Lung (tissue), 17 donors: ENCODE measurements at places on chromosomes 16 and 17. TPM values are rescaled to one million over a fixed set of nuclear protein-coding genes. Genes with fewer than 3 reads are reported as not detected.

GLOD4 gene
- 60.3 TPM for total RNA-seq

CNTNAP1 gene
- total RNA-seq: 9.9 TPM

TP53TG3F gene
- not detected for total RNA-seq

SEPTIN12 gene
- total RNA-seq: not detected

STXBP4 gene
- total RNA-seq: 13.9 TPM

PIGW gene
- 15.4 TPM for total RNA-seq

ZNF624 gene
- 11.7 TPM for total RNA-seq

YWHAE gene
- 432 TPM for total RNA-seq

CMTM2 gene
- 3.7 TPM for total RNA-seq

PABPN1L gene
- not detected for total RNA-seq

YBX2 gene
- 0.57 TPM for total RNA-seq

RAC3 gene
- 8.3 TPM for total RNA-seq

KRT12 gene
- not detected for total RNA-seq

RHBDL1 gene
- 0.91 TPM for total RNA-seq

LRRC75A gene
- 3.3 TPM for total RNA-seq

SLC16A5 gene
- total RNA-seq: 36.7 TPM

CYB5D1 gene
- total RNA-seq: 21.6 TPM

PLA2G10 gene
- 5.6 TPM for total RNA-seq

CRISPLD2 gene
- total RNA-seq: 31.3 TPM
